Activated naive CD4-positive, alpha-beta T cell treated with anti-CD3 and anti-CD28 coated beads, Interleukin-2, amount 50 U/mL, for 72 hours (primary cell): ENCODE measurements at places on chromosomes 13 and 19. TPM values are rescaled to one million over a fixed set of nuclear protein-coding genes. Genes with fewer than 3 reads are reported as not detected.

DNA sequence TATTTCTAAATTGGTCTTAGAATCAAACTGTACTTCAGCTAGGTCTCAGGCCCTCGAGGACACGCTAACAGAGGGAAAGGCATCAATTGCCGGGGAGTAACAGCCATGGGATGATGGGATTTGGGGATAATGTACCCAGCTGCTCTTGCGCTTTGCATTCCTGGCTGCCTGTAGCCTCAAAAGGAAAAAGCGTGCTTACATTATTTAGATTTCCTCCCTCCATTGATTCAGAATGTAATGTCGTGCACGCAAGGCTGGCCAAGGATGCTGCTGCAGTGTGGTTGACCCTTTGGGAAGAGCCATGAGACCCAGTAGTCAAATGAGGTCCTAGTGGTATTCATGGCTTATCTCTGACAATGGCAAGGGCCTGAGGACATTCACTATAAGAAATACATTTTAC, 95.1 kb downstream of the SLC7A1 start:
- DNase-seq, result no peak

- no peak for DNase-seq
Observed at GRCh38 chr13:30148171-30148754, 159.1 kb downstream of the KATNAL1 start.

- DNase-seq, result no peak
Observed at GRCh38 chr13:39016087-39016486, 21.8 kb downstream of the PROSER1 start.

GRCh38 chr19:55591555-55591954, 7.8 kb downstream of the FIZ1 start:
- DNase-seq, result no peak

AMER2 gene
- not detected for total RNA-seq

- DNase-seq, result no peak
Observed at GRCh38 chr19:18853755-18854427, 22.1 kb downstream of the UPF1 start.

KMT2B gene
- 54.6 TPM for total RNA-seq

GJB2 gene
- total RNA-seq, result 2.7 TPM

GRCh38 chr13:99548448-99548847, 47.2 kb downstream of the TM9SF2 start:
- DNase-seq, result no peak

DNA sequence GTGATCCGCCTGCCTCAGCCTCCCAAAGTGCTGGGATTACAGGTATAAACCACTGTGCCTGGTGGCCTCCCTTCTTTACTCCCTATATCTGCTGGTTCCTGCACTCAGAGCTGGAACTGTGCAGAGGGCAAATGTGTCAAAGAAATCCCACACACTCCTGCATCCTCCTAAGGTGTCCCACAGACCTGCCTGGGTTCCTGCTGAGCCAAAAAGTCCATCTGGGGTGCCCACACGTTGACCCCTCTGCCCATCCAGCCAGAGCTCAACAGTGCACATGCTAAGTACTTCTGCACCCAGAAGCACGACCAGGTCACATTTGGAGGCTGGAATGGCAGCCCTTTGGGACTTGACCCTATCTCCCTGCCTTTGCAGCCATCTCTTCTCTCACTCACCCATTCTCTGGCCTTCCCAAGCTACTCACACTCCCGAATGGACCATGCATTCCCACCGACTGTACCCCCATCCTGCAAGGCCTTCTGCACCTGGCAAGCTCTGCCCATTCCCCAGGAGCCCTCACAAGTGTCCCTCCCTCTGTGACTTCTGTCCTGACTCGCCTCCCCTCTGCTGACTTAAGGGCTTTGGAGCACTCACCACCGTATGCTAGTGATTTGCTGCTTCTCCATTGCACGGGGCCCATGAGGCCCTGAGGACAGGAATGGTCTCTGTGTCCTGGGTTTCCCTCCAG, 152.1 kb downstream of the KCTD15 start:
- no peak for DNase-seq

- DNase-seq, result no peak
Observed at GRCh38 chr19:1349211-1349610, 34.5 kb upstream of the NDUFS7 start.

DNA sequence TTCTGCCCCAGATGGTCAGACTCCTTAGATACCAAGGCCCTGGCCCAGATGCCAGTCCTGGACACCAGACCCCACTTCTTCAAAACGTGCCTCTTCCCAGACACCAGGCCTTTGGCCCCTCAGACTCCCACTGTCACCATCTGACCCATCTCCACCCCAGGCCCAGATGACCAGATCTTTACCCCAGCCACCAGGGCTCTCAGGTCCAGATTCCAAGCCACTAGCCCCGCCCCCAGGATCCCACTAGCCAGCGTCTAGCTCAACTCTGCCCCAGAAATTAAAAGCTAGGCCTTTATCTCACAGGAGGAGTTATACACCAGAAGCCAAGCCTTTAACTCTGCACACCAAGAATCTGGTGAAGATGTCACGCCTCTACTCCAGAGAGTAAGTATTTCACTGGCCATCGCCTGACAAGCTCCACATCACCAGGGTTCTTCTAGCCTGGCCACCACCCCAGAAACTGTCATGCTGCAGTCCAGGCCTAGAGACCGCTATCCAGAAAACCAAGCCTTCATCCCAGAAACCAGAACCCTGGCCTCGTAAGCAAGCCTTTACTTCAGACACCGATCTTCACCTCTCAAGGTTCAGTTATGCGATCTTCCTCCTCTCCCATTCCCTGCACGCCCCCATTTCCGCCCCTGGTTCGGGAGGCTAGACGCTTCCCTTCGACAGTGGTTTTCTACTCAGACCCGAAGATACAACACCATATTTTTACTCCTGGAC, 595 bp downstream of the XAB2 start:
- DNase-seq, result no peak

GRCh38 chr13:21637296-21637695, 33.3 kb upstream of the MICU2 start:
- peak; percentile 10 for DNase-seq

DNA sequence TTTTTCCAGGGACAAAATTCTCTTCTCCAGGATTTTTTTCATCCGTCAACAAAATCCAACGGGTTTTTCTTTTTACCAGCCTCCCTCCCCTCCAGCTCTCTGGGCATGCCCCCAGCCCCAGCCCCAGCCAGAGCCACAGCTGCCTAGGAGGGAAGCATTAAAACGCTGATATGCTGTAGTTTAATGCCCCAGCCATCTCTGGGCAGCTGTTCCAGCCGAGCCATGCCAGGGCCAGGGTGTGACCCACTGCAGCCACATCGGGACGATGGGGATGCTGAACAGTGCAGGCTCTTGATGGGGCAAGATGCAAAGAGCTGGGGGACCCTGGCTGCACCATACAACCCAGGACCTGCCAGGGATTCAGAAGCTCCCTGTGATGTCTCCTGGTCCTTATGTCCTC, 32.1 kb downstream of the TSHZ3 start:
- DNase-seq, result no peak

ZNF773 gene
- 7.0 TPM for total RNA-seq

SLC8A2 gene
- total RNA-seq, result 0.41 TPM

GRCh38 chr13:34577051-34577450, 365.0 kb upstream of the NBEA start:
- DNase-seq, result no peak

DNA sequence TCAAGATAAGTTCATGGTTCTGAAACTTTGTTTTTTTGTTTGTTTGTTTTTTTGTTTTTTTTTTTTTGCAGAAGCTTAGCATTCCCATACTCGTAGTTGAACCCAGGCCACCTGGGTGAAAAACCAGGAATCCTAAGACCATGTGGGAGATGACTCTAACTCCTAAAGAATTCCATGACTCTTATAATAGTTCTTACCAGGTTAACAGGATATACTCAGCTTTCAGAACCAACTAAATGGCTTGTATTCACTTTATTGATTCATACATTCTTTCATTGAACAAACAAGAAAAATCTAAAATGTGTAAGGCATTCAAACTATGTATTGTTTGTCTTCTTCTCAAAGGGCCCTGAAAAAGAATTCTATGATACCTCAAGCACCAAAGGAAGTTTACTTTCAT, 40.5 kb upstream of the KLF5 start:
- no peak for DNase-seq

DNA sequence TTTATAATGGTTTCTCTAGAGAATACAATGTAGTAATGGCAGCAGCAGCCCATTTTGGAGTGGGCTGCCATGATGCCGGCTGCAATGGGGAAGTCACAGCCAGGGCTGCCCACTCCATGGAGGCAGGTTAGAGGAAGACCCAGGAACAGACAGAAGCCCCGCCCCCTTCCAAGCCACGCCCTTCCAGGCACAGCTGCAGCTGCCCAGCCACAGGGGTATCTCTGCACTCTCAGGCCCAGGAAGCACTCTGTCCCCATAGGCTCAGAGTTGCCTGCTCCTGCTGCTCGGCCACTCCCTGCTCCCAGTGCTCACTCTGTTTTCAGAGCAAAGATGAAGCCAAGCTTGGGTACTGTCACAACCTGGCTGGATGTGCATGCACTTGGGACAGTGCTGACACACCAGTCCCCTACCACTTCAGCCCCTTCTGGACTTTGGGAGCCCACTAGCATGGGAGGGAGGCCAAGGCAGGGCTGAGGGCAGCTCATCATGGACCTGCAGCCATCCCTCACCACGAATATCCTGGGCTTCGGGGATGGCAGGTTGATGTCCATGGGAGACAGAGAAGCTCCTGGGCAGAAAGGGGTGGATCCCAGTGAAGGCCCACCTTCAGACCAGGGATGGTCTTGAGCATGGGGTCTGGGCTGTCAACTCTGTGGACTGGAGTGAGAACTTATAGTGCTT, 1224.2 kb downstream of the SLITRK5 start:
- DNase-seq, result no peak

DNA sequence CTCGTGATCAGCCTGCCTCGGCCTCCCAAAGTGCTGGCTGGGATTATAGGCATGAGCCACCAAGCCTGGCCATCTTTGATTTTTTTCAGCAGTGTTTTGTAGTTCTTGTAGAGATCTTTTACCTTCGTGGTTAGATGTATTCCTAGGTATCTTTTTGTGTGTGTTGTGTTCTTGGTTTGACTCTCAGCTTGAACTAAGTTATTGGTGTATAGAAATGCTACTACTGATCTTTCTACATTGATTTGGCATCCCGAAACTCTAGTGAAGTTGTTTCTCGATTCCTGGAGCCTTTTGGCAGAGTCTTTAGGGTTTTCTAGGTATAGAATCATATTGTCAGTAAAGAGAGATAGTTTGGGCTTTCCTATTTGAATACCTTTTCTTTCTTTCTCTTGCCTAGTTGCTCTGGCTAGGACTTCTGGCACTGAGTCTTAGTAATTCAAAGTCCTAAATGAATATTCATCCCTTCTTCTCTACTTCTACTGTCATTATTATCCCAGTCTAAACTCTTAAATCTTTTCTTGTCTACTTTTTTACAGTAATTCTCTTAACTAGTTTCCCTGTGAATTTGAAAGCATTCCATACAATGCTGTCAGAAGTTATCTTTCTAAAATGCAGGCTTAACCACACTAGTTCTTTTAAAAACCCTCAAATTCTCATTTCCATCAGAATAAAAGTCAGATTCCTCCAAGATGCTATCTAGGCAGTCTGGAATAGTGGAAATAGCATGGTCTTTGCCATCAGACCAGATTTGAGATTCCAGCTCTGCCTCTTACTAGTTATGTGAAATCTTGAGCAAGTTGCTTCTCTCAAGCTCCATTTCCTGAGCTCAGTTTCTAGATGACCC, 7.0 kb downstream of the GPR18 start:
- no peak for DNase-seq

GRCh38 chr13:97004886-97005285, 10.6 kb upstream of the OXGR1 start:
- DNase-seq, result no peak

DNA sequence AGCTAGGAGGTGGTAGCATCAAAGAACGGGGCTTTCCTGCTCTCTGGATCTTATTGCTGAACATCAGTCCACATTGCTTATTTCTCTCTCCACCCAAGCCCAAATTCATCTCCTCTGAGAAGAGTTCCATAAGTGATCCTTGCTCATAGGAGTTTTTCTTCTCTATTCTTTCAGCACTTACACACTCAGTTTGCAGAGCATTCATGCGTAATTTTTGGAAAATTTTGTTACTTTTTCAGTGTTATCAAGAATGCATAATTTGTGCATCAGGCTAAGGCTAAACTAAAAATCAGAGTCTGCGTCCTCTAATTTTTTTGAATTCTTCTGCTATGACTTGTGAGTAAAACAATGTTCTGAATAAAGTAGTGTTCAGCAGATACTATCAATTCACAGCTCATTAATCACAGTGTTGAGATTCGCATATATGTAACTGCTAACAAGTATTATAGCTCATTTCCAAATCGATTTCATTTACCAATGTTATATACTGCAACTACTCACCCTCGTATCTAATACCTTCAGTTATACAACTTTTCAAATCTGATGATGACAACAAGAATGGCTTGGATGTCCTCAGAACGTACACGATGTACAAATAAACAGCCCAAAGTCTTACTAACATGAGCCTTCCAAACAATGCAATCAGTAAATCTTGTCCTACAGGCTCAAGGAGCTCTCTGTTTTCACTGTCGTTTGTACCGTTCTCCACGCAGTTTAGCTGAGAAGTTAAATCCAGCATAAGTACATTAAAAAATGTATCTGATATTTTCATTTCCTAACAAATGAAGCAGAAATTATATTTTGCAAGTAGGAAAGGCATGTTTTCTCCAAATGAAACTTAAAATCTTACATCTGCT, 36.4 kb upstream of the STARD13 start:
- DNase-seq, result no peak

C19orf44 gene
- total RNA-seq, result 4.3 TPM

- DNase-seq, result no peak
Observed at GRCh38 chr13:110330491-110331011, 23.5 kb downstream of the COL4A2 start.

DNA sequence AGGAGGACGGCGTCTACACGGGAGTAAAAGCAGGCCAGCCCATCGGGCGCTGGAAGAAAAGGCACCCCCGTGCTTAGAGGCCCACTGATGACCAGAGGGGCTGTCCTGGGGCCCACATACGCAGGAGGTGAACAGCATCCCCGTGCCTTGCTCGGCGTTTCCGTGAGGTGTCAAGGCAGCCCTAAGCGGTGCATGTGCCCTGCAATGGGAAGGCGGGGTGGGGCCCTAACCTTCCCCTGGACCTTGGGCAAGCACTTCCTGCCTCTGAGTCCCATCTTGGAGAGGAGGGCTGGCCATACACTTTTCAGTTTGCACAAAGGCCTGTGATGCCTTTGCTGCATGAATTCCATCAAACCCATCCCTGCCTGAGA, 47.8 kb upstream of the ATP11A start:
- no peak for DNase-seq

- DNase-seq, result peak; percentile 95
Observed at GRCh38 chr19:12965017-12965811, 4.2 kb upstream of the DAND5 start.

MATK gene
- 7.4 TPM for total RNA-seq

GRCh38 chr13:50378509-50379044, 363.3 kb downstream of the KCNRG start:
- DNase-seq, result no peak

DNA sequence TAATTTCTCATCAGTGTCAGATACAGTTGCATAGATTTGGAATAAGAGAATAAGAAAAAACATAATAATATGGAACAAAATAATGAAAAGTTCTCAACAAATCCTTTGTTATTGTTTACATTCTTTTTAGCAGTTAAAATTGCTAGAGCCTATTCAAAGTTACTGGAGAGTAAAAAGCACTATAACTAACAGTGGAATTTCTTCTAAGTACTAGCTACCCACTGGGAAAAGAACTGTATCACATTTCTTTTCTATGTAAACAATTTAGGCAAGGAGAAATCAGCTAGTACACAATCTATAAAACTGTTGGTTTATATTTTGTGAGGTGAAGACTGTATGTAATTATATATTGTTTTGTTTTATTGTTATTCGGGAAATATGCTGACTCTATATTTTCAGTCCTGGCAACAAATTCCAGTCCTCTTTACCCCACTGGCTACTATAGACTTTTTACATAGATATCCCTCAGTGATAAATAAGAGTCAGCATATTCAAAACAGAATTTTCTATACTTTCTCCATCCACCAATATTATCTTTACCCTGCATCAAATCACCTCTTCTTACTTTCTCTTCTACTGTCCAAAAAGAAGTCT, 222.0 kb downstream of the PCDH9 start:
- no peak for DNase-seq
